ENCODE measurements at places on chromosomes 2 and 18.

DNA sequence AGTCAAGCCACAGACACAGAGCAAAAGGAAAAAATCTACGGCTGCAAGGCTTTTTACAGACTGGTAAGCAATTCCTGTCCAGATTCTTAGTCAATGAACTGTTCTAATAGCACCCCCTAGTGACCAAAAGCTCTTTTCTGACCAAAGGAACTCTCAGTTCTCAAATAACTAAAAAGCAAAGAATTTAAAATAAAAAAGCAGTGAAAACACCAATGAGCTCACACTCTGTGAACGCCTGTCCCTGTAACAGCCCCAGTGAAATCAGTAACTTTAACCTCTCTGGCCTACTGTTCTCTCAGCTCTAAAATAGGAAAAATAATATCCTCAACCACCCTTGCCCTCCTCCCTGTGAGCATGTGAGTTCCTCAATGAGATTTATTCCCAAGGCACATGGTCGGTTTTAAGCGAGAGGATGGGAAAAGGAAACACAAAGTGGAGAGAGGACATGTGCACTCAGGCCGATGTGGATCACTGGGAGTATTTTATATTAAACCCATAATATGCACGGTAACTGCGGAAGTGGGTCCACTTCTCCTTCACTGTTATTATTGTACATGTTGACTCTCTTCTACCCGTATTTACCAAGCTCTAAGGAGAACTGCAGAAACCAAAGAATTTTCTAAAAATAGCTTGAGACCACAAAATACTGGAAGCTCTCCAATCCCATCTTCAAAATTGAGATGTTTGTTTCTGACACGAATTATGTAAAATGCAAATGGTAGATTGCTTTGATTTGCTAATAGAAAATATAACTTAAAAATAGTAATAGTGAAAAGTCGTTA lies 128.5 kb downstream of the STK39 start:
- H3K27me3 ChIP-seq = no peaks in the 10 kb centered on the region
- H3K4me3 ChIP-seq = no peak overlapping the region
- no peak overlapping the region for H3K27ac ChIP-seq
- no peaks in the 10 kb centered on the region for H3K36me3 ChIP-seq
- peak; percentile 73 for DNase-seq
- H3K4me1 ChIP-seq = peaks cover 4% of the 10 kb centered on the region

DNA sequence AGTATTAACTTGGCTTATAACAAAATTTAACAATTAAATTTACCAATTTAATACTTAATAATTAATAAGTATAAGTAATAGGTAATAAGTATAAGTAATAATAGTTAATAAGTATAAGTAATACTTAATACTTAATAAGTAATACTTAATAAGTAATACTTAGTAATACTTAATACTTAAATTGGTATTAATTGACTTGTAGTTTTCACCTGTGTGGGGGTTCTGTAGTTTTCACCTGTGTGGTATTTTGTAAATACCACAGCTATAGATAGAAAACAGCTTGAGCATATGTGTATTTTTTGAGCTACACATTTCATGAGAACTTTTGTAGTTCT lies 55.4 kb downstream of the MAPRE2 start:
- H3K4me3 ChIP-seq = no peak overlapping the region
- no peak for DNase-seq
- H3K36me3 ChIP-seq = no peaks in the 10 kb centered on the region
- H3K27me3 ChIP-seq = no peaks in the 10 kb centered on the region

DNA sequence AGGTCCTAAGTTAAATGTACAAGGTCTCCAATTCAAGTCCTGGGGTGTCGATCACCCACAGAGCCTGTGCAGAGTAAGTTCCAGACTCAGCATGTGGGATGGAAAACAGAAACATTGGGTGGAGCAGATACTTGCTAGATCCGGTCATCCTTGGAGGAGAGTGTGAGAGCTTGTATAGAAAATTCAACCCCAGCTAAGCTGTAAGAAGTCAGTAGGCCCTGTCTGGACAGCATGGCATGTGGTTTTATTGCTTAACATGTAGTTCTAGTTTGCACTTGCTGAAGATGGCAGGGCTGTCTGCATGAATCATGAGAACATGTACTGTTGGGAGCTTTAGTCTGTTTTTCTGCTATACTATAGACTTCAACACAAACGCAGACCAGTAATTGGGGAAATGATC lies 189.6 kb upstream of the RMP24 start:
- H3K4me1 ChIP-seq = peaks cover 16% of the 10 kb centered on the region
- H3K4me3 ChIP-seq = no peak overlapping the region
- H3K27ac ChIP-seq = no peak overlapping the region
- no peaks in the 10 kb centered on the region for H3K27me3 ChIP-seq
- no peaks in the 10 kb centered on the region for H3K36me3 ChIP-seq

GRCh38 chr18:14958701-14959100 lies 210.7 kb downstream of the ANKRD30B start:
- DNase-seq = no peak
- no peaks in the 10 kb centered on the region for H3K4me1 ChIP-seq
- H3K27me3 ChIP-seq = no peaks in the 10 kb centered on the region
- no peaks in the 10 kb centered on the region for H3K36me3 ChIP-seq
- H3K4me3 ChIP-seq = no peak overlapping the region

DNA sequence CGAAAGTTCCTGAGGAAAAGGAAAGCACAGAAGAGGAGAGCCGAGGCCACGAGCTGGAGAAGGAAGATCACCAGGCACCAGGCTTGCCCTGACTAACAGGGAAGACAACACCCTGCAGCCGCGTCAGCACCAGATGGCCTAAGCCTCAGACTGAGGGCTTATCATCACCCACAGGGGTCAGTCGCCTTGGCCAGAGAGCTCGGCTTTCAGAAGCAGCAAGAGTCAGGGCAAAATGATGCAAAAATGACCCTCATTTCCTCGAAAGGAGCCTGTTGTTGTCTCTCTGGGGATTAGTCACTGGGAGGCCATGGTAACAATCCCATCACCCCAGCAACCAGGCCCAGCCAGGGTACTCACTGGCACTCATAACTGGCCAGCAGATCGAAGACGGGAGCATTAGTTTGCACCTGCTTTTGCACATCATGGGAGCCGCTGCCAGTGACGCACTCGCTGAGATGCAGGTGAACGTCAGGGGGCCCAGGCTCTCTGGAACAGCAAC lies 42.7 kb upstream of the ZFP36L2 start:
- no peak overlapping the region for H3K27ac ChIP-seq
- no peaks in the 10 kb centered on the region for H3K4me1 ChIP-seq
- no peaks in the 10 kb centered on the region for H3K36me3 ChIP-seq
- no peak for DNase-seq

GRCh38 chr2:182381225-182381624 lies 45.6 kb downstream of the PDE1A start:
- H3K4me3 ChIP-seq = no peak overlapping the region
- H3K27ac ChIP-seq = no peak overlapping the region
- H3K27me3 ChIP-seq = no peaks in the 10 kb centered on the region
- DNase-seq = no peak
- H3K4me1 ChIP-seq = no peaks in the 10 kb centered on the region

DNA sequence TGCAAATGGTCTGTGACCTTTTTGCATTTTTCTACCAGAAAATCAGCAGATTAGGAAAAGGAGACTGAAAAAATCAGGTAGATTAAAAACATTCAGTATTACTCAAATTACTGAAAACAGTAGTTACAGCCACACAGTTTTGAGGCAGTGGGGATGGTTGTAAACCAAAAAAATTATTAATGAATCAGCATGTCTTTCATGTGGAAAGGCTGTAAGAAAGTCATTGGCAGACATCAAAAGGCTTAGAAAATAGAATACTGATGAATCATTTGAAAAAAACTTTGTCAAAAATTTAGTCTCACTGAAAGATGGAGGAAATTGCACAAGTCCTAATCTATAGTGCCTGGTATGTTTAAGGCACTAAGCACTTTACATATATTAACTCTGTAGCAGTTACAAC lies 133.9 kb upstream of the GCFC2 start:
- H3K27ac ChIP-seq = no peak overlapping the region
- no peaks in the 10 kb centered on the region for H3K4me1 ChIP-seq
- H3K4me3 ChIP-seq = no peak overlapping the region
- no peaks in the 10 kb centered on the region for H3K36me3 ChIP-seq
- no peaks in the 10 kb centered on the region for H3K27me3 ChIP-seq

DNA sequence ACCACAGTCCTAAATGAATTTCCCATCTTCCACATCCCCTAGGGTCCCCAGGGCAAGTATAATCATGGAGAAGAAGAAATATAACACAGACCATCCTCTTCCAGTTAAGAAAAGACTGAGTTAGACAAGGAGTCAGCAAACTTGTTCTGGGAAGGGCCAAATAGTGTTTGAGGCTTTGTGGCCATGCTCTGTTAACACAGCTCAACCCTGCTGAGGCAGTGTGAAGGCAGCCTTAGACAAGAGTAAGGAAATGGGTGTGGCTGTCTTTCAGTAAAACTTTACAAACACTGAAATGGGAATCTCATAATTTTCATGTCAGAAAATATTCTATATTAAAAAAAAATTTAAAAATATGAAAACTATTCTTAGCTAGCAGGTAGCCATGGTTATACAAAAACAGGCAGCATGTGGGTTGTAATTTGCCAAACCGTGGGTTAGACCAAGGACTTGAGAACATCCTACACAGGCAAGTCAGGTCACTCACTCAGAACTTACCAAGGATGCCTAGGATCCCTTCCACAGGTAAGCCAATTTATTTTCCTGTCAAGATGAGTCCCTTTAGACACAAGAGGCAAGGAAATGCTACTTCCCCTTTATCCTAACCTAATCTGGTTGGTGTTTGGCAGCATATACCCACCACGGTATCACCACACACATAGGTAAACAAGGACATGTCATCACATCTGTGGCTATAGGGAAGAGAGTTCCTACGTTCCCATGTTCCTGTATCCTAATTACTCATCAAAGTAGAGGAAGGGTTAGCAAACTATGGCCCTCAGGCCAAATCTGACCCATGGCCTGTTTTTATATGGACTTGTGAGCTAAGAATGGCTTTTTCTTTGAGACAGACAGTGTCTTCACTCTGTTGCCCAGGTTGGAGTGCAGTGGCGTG lies 31.9 kb downstream of the C2orf74 start:
- H3K4me1 ChIP-seq = peaks cover 12% of the 10 kb centered on the region
- H3K36me3 ChIP-seq = peaks cover 26% of the 10 kb centered on the region
- no peaks in the 10 kb centered on the region for H3K27me3 ChIP-seq
- H3K27ac ChIP-seq = peak overlapping the region; percentile 74
- H3K4me3 ChIP-seq = no peak overlapping the region
- DNase-seq = peak; percentile 27

- peak overlapping the region; percentile 85 for H3K27ac ChIP-seq
- H3K27me3 ChIP-seq = no peaks in the 10 kb centered on the region
- H3K36me3 ChIP-seq = no peaks in the 10 kb centered on the region
- H3K4me3 ChIP-seq = no peak overlapping the region
These were observed 1.0 kb upstream of the KYNU start for GRCh38 chr2:142876423-142876822.

DNA sequence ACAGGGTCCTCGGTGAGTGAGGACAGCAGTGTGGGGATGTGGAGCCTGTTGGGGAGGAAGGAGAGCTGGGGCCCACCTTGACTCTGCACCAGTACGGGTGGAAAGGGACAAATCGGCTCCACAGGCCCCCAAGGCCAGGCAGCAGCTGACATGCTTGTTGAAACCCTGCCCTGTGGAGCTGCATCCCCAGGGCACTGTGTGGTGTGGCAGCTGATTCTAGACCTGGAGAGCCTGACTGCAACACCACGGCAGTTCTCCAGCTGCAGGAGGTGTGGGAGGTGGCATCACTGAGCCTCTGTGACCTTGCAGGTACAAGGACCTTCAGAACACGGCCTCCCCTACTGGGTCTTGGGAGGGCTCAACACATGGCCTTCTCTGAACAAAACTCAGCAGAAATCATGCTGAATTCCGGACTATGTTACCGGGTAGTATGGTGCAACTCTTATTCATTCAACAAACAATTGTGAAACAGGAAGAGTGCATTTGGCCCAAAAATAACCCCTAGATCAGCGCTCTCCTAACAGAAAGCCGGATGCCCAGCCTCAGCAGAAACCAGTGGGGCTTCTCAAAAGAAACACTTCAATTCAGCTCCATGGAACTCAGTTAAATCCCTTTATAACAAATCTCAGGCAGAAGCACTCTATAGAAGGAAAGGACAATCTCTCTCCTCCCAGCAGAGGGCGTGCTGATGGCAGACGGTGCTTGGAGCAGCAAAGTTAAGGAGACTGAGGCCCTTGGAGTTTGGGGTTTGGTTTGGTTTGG lies 104.4 kb upstream of the SALL3 start:
- no peak overlapping the region for H3K4me3 ChIP-seq
- H3K27ac ChIP-seq = no peak overlapping the region
- no peaks in the 10 kb centered on the region for H3K27me3 ChIP-seq
- H3K36me3 ChIP-seq = no peaks in the 10 kb centered on the region
- H3K4me1 ChIP-seq = no peaks in the 10 kb centered on the region

- peaks cover 30% of the 10 kb centered on the region for H3K4me1 ChIP-seq
- no peak for DNase-seq
- no peaks in the 10 kb centered on the region for H3K27me3 ChIP-seq
- peaks cover 11% of the 10 kb centered on the region for H3K36me3 ChIP-seq
- H3K4me3 ChIP-seq = no peak overlapping the region
- H3K27ac ChIP-seq = no peak overlapping the region
These were observed 3.7 kb upstream of the ASIC4 start for GRCh38 chr2:219510512-219511135.

GRCh38 chr18:47883771-47884413 lies 46.6 kb downstream of the SMAD2 start:
- DNase-seq = no peak
- peaks cover 5% of the 10 kb centered on the region for H3K36me3 ChIP-seq
- H3K27me3 ChIP-seq = no peaks in the 10 kb centered on the region
- no peak overlapping the region for H3K4me3 ChIP-seq
- H3K27ac ChIP-seq = no peak overlapping the region

DNA sequence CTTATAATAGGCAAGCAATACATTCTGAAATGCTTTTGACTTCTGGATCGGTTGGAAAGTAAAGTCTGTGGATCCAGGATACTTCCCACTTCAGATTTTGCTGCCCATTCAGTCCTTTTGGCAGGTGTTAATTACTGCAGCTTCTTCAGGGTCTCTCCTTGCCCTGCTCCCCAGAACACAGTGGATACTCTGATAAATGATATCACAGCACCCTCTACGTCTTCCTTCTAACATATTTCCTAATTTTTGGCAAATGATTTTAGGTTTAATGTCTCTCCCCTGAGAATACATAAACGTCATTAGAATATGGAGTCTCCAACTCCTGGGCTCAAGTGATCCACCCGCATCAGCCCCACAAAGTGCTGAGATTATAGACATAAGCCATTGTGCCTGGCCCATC lies 249.8 kb downstream of the NYAP2 start:
- no peaks in the 10 kb centered on the region for H3K36me3 ChIP-seq
- H3K27me3 ChIP-seq = peaks cover 5% of the 10 kb centered on the region
- H3K27ac ChIP-seq = no peak overlapping the region
- H3K4me3 ChIP-seq = no peak overlapping the region
- DNase-seq = no peak

DNA sequence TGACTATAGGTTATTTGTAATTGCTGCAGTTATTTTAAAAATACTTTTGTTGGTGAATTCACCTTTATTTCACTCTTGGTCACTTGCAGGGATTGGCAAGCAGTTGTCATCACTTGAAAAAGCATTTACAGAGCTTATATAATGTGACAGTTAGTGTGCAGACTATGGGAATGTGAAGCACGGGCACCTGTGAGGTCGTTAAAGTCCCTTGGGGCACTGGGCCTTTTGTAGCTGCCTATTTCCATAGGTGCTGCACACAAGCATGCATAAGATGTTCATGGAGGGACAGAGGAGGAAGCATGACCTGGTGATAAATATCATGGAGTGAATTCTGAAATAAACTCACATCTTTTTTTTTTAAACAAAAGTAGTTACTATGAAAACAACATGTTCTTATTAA lies 124.6 kb downstream of the ATP9B start:
- H3K27me3 ChIP-seq = no peaks in the 10 kb centered on the region
- H3K36me3 ChIP-seq = peaks cover 18% of the 10 kb centered on the region
- no peak overlapping the region for H3K27ac ChIP-seq
- no peaks in the 10 kb centered on the region for H3K4me1 ChIP-seq
- no peak for DNase-seq

Data from B cell (primary cell).